ENCODE measurements at places on chromosomes 7 and 10. TPM values are rescaled to one million over a fixed set of nuclear protein-coding genes. Genes with fewer than 3 reads are reported as not detected.

- no peak overlapping the region for H3K4me3 ChIP-seq
- DNase-seq, result no peak
- no peaks in the 10 kb centered on the region for H3K36me3 ChIP-seq
- no peaks in the 10 kb centered on the region for H3K4me1 ChIP-seq
Observed at GRCh38 chr7:42400961-42401360, 164.0 kb upstream of the GLI3 start.

DNA sequence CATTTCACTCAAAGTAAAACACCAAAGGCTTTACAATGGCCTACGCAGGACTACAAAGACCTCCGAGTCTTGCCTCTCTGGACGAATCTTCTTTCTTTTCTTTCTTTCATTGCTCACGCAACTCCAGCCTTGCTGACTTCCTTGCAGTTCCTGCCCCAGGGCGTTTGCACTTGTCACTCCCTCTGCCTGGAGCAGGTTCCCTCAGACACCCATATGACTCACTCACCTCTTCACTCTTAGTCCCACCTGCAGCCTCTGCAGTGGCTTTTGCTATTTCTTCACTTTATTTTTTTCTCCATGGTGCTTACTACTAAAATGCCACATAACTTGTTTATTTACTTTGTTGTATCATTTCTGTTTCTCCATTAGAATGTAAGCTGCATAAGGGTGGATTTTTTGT is 33.1 kb downstream of the GHRHR start:
- no peaks in the 10 kb centered on the region for H3K27me3 ChIP-seq
- no peak for DNase-seq
- H3K4me3 ChIP-seq, result no peak overlapping the region
- no peak overlapping the region for H3K27ac ChIP-seq
- H3K36me3 ChIP-seq, result no peaks in the 10 kb centered on the region

The MEOX2 gene
- not detected for total RNA-seq

DNA sequence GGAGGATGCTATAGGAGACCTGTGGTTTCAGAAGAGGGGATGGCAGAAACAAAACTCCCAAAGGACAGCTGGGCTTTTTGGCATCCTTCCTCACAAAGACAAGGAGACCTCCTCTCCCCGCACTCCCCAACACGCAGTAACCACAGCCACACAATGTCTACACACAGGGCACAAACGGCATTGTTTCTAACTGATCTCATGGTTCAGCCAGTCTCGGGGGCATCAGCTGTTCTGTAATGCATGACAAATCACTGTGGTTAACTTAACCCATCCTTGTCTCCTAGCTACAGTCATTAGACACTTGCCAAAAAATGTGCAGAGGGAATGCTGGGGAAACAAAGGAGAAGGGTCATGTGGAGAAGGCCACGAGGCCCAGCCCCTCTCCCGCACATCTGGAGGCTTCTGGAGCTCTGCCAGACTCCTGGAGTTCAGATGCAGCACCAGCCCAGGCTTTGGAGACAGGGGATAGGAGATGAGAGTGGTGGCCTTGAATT is 7.6 kb upstream of the ADAMTS14 start:
- H3K4me3 ChIP-seq, result no peak overlapping the region
- no peak for DNase-seq
- H3K36me3 ChIP-seq, result no peaks in the 10 kb centered on the region
- peaks cover 7% of the 10 kb centered on the region for H3K4me1 ChIP-seq

The AEBP1 gene
- 13.0 TPM for total RNA-seq

The TRIM56 gene
- total RNA-seq, result 67.9 TPM

Data from activated CD8-positive, alpha-beta T cell treated with anti-CD3 and anti-CD28 coated beads, Interleukin-2, amount 10 ng/mL, durations not matched to agents 7 days and 5 days (primary cell).